ENCODE measurements at places on chromosomes 6 and 20. TPM values are rescaled to one million over a fixed set of nuclear protein-coding genes. Genes with fewer than 3 reads are reported as not detected.
A peak's percentile ranks its signal among the peaks of the same experiment; 100 is the strongest.

Gene PRPH2
- total RNA-seq, result not detected

Gene ARMC2
- total RNA-seq, result 4.6 TPM

- DNase-seq, result no peak
Measured at GRCh38 chr20:20888266-20888656, 175.8 kb upstream of the RALGAPA2 start.

GRCh38 chr6:72940265-72940664, 285.0 kb downstream of the KHDC1L start:
- DNase-seq, result no peak

DNA sequence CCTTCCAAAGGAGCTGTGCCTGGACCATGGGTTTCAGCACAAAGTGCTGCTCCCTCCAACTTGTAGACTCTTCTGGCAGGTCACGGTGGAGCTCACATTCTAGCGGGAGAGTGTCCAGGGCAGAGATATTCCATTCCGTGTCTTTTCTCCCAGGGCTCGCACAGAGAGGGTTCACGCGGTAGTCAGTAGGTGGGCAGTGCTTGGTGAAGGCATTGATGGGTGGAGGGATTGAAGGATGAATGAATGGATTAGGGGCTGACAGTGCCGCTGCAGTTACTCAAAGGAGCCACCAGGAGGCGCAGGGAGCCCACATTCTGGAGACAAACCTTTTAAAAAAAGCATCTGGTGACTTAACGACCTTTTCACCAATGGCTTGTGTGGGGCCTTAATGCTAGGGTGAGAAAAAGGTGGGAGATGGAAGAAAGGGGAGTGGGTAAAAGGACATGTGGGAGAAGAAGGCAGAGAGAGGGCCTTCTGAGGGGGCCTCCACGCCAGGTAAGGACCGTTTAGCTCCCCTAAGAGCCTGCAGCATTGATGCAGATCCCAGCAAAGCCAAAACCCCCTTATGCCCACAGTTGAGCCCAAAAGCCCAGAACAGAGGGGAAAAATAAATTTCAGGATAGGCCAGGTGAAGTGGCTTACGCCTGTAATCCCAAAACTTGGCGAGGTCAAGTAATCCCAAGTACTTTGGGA, 17.5 kb upstream of the FAM110A start:
- peak; percentile 79 for DNase-seq

DNA sequence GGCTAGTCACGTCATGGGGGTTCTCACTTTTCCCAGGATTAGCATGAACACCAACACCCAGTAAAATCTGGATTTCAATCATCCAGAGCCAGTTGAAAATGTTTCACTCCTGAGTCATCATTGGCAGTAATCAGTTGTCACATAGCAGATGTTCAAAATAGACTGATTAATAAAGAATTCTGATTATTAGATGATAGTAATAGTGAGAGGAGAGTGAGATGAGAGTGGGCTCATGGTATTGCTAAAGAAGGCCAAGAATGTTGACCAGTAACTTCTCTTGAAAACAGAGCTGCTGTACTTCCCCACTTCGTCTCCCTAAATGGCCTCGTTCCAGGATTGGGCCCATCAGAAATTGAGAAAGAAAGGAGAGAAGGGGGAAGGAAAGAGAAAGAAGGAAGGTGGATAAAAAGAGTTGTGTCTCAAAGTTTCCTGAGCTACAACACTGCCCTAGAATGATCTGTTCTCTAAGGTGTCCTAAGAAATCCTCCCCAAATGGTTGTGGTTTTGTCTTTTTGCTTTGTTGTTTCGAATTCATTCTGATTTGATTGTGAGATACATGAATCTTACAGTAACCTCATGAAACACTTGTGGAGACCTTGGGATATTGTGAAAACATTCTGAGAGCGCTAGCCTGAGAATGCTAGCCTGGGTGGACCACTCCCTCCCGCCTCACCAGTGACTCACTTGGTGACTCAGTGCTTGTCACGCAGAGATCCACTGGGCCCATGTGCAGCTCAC, 502.2 kb upstream of the JARID2 start:
- DNase-seq, result peak; percentile 91

DNA sequence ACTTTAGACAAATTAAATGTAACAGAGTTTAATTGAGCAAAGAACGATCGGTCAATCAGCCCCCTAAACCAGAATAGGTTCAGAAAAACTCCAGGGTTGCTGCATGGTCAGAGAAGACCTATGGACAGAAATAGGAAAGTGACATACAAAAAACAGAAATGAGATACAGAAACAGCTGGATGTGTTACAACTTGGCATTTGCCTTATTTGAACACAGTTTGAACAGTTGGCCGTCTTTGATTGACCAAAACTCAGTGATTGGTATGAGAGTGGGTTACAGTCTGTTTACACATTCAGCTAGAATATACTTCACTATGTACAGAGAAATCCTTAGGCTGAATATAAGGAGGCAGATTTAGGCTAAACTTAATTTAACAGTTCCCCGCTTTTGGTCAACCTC, 19.9 kb downstream of the SRSF6 start:
- no peak for DNase-seq

GRCh38 chr20:16904751-16905150, 156.6 kb downstream of the OTOR start:
- no peak for DNase-seq
